Activated naive CD8-positive, alpha-beta T cell treated with anti-CD3 and anti-CD28 coated beads, Interleukin-2, amount 50 U/mL, for 24 hours (primary cell): ENCODE measurements at places on chromosomes 5 and 9.

DNA sequence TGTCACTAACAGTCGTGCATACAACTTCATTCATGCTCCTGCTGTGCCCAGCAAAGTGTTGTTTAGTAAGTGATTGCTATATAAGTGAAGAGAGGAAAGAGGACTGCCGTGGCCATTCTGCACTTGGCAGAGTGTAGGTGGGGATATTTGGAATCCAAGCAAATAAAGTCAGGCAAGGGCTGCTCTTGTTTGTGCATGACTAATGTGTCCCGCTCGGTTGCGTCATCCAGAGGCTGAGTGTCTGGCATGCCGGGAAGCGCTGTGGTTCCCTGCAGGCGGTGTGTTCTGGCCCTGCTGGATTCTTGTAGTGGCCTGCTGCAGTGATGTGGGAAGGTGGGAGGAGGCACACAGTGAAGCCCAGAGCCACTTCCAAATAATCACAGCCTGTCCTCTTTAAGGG is 136.9 kb upstream of the ANKH start:
- no peak for DNase-seq

DNA sequence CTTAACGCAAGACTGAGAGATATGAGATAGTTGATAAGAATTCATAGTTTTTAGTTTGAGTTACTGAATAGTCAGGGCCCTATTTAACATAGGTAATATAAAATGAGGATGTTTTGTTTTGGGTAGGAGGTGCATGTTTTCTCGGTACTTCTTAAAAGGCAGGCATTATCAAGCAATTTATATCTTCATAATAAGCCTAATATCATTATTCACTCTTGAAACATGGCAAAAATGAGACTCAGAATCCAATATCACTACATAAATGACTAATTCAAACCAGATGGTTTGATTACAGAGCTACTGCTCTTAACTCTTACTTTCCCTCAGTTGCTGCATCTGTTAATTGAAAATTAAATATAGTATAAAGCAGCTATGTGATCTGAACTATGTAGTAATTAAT is 2038.7 kb downstream of the EFNA5 start:
- no peak for DNase-seq

- no peak for DNase-seq
Measured at GRCh38 chr9:109887079-109887478, 107.1 kb downstream of the PALM2AKAP2 start.

GRCh38 chr5:2038321-2039179 is 155.8 kb upstream of the IRX4 start:
- peak; percentile 70 for DNase-seq

- no peak for DNase-seq
Measured at GRCh38 chr5:118762291-118762690, 226.1 kb downstream of the DTWD2 start.

- DNase-seq = no peak
Measured at GRCh38 chr5:14436801-14437542, 144.6 kb upstream of the OTULINL start.

DNA sequence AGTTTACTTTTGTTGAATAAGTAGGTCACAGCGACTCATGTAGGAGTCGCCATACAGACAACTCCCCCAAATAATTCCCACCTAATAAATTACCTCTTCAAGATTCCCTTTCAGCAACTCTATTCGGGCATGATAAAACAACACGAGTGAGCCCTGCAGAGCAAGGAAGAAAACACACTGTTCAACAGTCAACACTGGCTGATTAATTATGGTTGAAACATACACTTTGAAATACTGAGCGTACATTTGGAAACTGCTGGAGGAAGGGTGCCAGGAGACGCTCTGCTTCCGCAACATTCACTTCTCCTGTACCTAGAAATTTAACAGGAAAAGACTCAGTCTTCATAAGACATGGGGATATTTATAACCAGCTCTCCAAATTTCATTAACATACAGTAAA is 117.5 kb downstream of the TTC39B start:
- no peak for DNase-seq

DNA sequence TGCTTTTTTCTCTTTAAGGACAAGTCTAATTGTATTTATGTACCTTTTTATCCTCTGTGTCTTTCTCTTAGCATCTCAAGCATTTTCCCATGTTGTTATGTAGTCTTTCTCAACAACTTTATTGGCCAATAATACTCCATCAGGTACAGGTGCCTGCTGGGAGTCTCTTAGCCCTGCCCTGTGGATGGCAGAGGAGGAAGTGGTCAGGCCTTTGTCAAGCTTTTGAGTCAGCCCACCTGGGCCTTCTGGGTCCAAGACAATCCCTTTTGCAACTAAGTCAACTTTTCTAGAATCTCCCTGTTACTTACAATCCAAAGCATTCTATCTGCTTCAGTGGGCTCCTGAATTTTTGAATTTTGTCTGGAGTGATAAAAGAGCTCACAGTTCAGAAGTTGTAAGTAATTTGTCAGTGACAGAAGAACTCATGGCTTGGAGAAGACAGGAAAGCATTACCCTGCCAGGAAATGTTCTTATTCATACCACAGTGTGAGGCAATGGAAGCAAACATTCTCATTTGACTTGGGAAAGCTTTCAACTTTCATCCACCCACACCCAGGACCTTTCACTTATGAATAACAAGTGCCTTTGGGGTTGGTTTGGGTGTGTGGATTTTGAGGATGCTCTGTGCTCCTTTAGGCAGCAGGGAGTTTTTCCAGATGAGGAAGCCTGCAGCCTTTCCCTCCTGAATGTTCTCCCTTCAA is 200.0 kb upstream of the S1PR3 start:
- no peak for DNase-seq

DNA sequence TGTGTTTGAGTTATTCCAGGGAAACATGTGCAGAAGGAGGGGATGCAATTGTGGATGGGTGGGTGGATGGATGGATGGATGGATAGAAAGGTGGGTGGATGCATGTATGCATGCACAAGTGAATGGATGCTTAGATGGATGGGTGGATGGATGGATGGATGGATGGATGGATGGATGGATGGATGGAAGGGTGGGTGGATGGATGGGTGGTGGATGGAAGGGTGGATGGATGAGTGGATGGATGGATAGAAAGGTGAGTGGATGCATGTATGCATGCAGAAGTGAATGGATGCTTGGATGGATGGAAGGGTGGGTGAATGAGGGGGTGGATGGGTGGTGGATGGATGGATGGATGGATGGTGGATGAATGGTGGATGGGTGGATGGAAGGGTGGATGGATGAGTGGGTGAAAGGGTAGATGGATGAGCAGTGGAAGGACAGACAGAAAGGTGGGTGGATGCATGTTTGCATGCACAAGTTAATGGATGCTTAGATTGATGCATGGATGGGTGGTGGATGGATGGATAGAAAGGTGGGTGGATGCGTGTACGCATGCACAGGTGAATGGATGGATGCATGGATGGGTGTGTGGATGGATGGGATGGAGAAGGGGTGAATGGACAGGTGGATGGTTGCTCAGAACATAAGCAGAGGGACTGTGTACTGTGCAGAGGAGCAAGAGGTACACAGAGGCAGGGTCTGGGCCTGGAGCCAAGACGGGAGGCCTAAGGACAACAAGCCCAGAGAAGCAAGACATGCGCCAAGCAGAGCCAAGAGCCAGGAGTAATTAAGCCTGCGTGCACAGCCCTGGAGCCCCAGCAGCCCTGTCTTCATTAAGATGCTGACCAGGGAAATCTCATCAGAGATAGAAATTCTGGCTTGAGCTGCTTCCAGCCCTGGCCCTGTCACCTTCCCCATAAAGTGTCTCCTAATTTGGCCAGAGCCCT is 84.6 kb upstream of the PPP1R26 start:
- no peak for DNase-seq

- DNase-seq = peak; percentile 49
Measured at GRCh38 chr9:74951725-74952151, 974 bp downstream of the C9orf40 start.

GRCh38 chr9:121851641-121852091 is 200.2 kb downstream of the DAB2IP start:
- no peak for DNase-seq

- DNase-seq = no peak
Measured at GRCh38 chr5:92635001-92635461, 946.0 kb downstream of the NR2F1-AS1 start.

DNA sequence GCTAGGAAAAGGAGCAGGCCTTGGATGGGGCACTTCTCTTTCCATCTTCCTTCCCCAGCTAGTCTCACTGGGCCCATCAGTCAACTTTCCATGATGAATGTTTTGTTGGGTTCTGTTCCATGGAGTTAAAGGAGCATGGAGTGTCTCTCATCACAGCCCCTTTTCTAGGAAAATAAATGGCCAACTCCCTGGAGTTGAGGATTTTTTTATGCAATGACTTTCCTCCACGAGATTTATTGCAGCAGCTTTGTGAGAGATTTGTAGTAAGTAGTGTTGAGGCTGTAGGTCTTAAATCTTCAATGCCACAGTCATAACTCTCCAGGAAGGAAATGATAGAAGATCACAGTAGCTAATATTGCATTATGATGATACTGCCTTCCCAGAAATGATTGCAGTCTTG is 45.6 kb upstream of the SLC44A1 start:
- DNase-seq = no peak
